ENCODE measurements at places on chromosomes 3 and 15. TPM values are rescaled to one million over a fixed set of nuclear protein-coding genes. Genes with fewer than 3 reads are reported as not detected.

GRCh38 chr3:107068980-107069379 is 308.3 kb upstream of the CCDC54 start:
- DNase-seq, result no peak

GRCh38 chr3:196311-197148 is at the start of gene CHL1:
TSS of gene CHL1 (plus strand) at chr3:196763. CDS start at chr3:319777, 123,014 bp downstream.
- no peak for DNase-seq

- no peak for DNase-seq
These were observed 172.7 kb downstream of the WDR72 start for GRCh38 chr15:53586799-53587198.

DNA sequence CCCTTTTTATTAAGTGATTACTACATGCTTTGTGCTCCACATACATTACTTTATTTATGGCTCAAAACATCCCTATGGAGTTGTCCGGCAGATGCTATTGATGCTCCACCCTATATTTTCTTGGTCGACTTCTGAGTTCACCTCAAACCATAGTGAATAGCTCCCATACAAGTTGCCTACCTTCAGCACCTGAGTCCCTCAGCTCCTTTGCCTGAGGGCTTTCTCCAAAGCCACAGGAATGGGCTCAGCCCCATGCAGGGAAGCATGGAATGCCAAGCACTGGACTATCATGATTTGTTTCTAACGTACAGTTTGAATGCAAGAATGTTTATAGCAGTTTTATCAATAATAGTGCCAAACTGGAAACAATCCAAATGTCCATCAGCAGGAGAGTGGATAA is 124.8 kb upstream of the TNIK start:
- no peak for DNase-seq

DNA sequence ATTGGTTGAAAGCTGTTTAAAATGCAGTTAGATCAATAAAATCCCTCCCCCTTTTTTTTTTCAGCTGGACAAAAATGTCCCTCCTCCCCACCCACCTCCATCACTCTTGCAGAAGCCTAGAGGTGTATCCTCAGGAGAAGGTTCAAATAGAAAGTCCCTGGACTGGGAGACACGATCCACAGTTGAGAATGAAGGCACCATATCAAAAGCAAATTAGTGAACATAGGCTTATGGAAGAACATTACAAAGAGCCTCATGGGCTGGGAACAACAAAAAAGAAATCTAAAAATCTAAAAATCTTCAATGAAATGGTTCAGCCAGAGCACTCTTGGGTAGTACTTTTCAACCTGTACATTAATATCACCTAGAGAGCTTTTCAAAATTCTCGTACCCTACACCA is 46.2 kb downstream of the GHSR start:
- DNase-seq, result no peak

DNA sequence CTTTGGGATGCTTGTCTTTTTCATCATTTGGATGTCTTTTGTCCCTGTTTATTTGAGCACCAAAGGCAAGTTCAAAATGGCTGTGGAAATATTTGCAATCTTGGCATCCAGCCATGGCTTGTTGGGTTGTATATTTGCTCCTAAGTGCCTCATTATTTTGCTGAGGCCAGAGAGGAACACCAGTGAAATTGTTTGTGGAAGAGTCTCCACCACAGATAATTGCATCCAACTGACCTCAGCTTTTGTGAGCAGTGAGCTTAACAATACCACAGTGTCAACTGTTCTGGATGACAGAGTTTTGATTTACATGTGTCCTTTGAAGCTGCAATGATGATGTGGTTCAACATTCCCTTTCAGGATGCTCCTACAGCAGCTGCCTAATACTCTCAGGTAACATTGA is 83.0 kb upstream of the KCNAB1 start:
- DNase-seq, result no peak

DNA sequence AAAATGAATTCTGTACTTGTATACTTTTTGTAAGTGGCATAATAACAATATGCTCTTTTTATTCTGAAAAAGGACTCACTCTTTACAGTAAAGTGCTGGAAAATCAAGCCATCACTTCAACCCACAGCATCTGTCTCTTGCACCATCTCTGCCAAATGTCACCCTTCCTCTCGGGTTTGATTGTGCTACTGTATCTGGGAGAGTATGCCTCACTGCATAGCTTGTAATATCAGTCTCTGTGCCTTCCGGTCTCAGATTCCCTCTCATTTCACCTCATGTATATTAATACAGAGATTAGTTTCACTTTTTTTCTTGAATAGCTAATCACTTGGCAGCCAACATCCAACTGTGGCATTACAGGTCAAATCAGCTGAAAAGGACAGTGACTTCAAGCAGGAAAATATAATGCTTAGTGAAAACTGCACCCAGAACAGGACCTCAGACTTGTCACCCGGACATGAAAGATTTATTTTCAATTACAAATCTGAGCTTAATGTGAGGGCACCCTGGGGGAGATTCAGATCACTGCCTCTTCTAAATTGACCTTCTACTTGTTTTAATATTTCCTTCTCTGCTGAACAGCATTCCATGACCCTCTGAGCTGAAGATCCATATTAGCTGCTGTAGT is 605.8 kb upstream of the NAALADL2 start:
- peak; percentile 37 for DNase-seq

DNA sequence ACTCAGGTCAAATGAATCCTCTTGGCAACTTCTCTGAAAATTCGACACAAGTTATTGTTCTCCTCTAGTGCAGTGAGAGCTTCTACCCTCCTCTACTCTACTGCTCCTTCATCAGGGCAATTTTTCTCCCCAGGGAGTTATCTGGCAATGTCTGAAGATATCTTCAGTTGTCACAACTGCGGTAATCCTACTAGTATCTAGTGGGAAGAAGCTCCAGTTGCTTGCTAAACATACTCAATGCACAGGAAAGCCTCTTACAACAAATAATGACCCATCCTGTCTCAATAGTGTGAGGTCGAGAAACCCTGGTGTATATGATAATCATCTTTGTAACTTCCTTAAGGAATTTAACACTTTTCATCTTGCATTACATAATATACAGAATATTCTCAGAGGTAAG is 1147.6 kb downstream of the IGSF11 start:
- no peak for DNase-seq

DNA sequence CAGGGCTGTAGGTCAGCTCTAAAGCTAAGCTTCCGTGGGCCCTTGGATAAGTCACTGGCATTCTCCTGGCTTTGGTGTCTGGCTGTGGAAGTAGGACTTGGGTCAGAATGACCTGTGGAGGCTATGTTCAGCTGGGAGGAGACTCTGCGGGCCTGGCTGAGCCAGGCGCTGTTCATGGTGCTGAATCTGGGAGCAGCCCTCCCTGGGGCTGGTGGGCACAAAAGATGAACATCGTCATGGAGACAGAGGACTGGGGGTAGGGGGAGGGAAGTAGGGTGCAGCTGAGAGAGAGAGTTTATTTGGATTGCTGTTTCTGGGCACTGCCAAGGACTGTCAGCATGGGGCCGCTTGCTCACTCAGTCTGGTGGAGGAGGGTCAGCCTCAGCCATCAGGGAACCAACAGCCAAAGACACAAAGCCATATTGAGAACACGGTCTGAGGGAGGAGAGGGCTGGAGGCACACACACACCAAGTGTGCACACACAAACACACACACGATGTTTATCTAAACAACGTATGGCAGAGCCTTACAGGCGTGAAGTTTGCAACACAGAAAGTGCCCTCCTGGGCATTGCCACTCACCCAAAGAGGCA is 120.7 kb upstream of the LINGO1 start:
- DNase-seq, result peak; percentile 93

SLC24A5 gene
- not detected for total RNA-seq

CHRD gene
- 0.29 TPM for total RNA-seq

LRRC49 gene
- 18.1 TPM for total RNA-seq

TMEM39A gene
- total RNA-seq, result 54.5 TPM

GOLGA8R gene
- 3.3 TPM for total RNA-seq

BFSP2 gene
- not detected for total RNA-seq

DUOXA1 gene
- total RNA-seq, result 0.29 TPM

CPNE9 gene
- total RNA-seq, result not detected

RETNLB gene
- total RNA-seq, result not detected

WDR93 gene
- 0.36 TPM for total RNA-seq

All from osteoblast (primary cell).